ENCODE measurements at places on chromosomes 12 and 14.

DNA sequence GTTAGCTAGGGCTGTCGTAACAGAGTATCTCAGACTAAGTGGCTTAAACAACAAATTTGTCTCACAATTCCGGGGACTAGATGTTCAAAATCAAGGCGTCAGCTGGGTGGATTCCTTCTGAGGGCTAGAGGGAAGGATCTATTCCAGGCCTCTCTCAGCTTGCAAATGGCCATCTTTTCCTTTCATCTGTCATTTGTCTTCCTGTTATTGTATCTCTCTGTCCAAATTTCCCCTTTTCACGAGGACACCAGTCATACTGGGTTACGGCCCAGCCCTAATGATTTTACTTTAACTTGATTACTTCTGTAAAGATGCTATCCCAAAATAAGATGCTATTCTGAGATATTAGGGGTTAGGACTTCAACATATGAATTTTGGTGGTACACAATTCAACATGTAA lies 119.0 kb upstream of the CPSF6 start:
- no peak for DNase-seq

DNA sequence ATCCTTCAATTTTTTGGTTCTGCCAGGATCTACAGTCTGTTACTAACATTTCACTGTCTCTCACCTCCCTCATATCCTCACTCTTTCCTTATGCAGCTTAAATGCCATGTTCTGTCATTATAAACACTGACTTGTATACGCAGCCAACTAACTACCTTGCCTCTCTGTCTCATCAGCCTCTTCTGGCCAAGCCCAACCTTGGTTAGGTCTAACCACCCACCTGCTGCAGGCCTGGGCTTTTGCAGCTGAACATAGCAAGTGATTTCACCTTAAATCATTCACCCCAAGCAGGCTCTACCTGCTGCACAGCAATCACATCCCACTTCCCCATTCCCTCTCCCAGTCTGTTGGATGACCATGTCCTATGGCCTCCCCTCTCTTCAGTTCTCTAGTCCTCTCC lies 91.5 kb downstream of the GTF2A1 start:
- DNase-seq: no peak

- DNase-seq: no peak
Observed at GRCh38 chr14:54225457-54226060, 171.2 kb upstream of the CDKN3 start.

GRCh38 chr12:18861287-18861858 lies 123.5 kb downstream of the CAPZA3 start:
- DNase-seq: no peak

- no peak for DNase-seq
Observed at GRCh38 chr14:24915958-24916595, 133.9 kb downstream of the STXBP6 start.

All from stimulated activated CD4-positive, alpha-beta T cell treated with anti-CD3 and anti-CD28 coated beads, Interleukin-4, amount 100 ng/mL, for 1 hour (primary cell).